ENCODE measurements at places on chromosomes 6 and 20. TPM values are rescaled to one million over a fixed set of nuclear protein-coding genes. Genes with fewer than 3 reads are reported as not detected.

The ZBTB2 gene
- polyA plus RNA-seq = 15.1 TPM

- DNase-seq = no peak
Observed at GRCh38 chr6:139925894-139926641, 551.6 kb upstream of the CITED2 start.

GRCh38 chr6:13357551-13358075 is 29.3 kb upstream of the TBC1D7 start:
- DNase-seq = no peak

The PREP gene
- 31.6 TPM for polyA plus RNA-seq

DNA sequence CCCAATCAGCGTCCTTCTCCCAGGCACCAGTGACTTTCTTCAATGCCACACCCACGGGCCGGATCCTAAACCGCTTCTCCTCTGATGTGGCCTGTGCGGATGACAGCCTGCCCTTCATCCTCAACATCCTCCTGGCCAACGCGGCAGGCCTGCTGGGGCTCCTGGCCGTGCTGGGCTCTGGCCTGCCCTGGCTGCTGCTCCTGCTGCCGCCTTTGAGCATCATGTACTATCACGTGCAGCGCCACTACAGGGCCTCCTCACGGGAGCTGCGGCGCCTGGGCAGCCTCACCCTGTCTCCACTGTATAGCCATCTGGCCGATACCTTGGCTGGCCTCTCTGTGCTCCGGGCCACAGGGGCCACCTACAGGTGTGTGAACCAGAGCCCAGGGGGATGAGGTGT is 9.8 kb downstream of the DLK2 start:
- DNase-seq = no peak

DNA sequence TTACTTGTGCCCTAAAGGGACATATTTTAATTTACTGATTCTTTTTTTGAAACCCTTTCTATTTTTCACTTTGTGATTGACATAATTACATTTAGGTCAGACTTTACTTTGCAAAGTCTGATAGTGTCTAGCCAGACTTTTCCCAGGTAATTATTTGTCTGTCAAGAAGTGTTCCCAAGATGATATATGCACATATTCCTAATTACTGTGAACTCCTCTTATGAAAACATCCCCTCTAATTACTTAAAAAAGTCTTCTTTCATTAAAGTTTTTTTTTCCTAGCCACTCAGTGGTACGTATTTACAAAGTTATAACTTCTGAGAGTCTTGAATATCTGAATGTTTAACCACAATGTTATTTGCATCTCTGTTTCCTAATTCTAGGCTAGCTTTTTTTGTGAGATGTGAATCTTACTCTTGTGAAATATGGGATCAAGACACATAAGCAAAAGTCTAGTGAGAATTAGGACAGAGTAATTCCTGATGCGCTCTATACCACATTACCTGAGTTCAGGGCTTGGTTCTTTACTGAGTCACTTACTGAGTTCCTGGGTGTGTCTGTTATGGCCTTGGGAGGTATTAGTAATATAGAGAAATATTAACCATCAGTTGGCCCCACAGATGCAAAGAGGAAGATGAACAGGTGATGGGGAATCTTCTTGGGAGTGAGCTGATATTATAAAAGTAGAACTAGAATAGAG is 27.9 kb downstream of the FAM83B start:
- DNase-seq = no peak

GRCh38 chr20:32470025-32470861 is 112.1 kb downstream of the ASXL1 start:
- no peak for DNase-seq

The TMC2 gene
- 0.30 TPM for polyA plus RNA-seq

The QKI gene
- polyA plus RNA-seq = 194 TPM

- no peak for DNase-seq
Observed at GRCh38 chr6:71199736-71200135, 88.9 kb upstream of the OGFRL1 start.

DNA sequence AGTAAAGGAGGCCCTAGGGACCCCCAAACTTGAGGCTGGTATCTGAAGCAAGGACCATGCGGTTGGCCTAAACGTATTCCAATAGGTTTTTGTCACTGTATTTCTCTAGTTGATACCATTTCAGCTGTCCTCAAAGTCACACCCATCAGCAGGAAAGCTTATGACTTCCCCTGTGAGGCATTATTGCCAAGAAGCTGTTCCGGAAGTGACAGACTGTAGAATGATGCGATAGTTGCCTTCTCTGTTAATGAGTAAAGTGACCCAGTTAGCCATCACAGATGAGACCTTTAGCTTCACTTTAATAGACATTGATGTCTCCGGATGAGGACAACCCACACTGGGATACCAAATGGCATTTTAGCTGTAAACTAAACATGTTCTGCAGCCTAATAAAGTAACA is 147.9 kb downstream of the RNGTT start:
- DNase-seq = no peak

The PRRT1 gene
- polyA plus RNA-seq = 3.7 TPM

The GABRR2 gene
- 0.93 TPM for polyA plus RNA-seq

The IRF4 gene
- 0.19 TPM for polyA plus RNA-seq

The LY6G5B gene
- polyA plus RNA-seq = 28.1 TPM

The MCM3 gene
- polyA plus RNA-seq = 130 TPM

DNA sequence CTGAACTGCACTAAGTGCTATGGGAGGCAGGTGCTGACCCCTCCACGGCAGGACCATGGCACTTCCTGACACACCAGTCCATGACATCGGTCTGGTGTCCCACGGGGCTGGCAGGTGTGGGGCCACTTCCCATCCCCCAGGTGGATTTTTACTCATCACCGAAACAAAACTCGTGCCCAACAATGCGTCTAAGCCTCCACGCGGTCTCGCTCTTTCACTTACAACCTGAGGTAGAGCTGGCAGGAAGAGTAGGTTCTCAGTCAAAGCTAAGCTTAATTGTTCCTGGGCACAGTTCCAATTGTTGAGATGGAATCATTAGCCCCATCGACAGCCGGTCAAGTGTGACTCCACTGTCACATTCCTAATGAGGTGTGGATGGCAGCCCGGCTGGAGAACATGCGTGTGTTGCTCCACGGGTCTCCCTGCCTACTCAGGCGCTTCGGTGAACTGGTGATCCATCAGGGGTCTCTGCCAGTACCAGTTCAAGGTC is 125.7 kb downstream of the SLC23A2 start:
- peak; percentile 40 for DNase-seq

The ZNF165 gene
- polyA plus RNA-seq = 4.3 TPM

DNA sequence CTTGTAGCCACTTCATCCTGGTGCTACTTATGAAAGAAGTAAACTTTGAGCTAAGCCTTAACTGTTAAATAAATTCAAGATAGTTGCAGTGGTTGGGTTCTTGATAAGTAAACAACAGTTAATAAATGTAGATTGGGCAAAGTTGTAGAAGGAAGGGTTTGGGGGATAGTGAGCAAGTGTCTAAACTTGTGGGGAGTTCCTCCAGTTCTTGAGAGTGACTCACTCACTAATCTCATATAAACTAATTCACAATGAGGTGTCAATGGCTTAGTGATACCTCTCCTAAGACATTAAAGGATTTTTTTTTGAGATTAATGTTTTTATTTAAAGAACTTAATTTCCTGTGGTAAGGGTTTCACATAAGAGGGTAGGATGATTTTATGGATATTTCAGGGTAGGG is 507.4 kb downstream of the BMP2 start:
- DNase-seq = no peak

DNA sequence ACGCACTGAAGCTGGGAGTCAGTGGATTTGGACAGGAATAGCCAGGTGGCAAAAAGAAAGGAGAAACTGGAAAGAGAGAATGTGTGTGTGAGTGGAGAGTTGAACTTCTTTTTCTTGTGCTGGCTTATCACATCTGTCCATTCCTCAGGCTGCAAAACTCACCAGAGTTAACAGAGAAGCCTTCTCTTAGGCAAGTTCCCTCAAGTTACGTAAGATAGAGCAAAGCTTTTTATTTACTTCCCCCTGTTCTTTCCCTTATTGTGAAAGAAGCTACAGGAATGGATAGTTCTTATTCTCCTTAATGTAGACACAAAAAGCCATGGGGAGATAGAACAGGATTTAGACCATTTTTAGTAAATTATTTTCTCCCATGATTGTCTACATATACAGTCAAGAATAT is 188.6 kb downstream of the BMP2 start:
- DNase-seq = no peak

The FLRT3 gene
- 128 TPM for polyA plus RNA-seq

GRCh38 chr6:127173156-127173940 is 54.9 kb downstream of the RSPO3 start:
- no peak for DNase-seq

DNA sequence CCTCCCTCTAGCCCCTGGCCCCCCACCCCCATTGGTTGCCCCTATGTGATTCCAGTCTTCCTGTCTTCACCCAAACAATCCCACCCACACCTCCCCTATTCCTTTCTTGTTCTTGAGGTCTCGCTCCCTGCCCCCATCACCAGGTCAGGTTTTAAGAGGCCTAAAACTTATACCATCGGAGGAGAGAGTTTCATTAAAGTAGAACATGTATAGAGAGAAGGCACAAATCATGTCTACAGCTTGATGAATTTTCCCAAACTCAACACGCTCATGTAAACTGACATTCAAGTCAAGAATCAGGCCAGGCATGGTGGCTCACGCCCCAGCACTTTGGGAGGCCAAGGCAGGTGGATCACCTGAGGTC is 44.5 kb downstream of the TGM2 start:
- DNase-seq = no peak

GRCh38 chr6:66866801-66867200 is 1159.8 kb upstream of the EYS start:
- DNase-seq = no peak

DNA sequence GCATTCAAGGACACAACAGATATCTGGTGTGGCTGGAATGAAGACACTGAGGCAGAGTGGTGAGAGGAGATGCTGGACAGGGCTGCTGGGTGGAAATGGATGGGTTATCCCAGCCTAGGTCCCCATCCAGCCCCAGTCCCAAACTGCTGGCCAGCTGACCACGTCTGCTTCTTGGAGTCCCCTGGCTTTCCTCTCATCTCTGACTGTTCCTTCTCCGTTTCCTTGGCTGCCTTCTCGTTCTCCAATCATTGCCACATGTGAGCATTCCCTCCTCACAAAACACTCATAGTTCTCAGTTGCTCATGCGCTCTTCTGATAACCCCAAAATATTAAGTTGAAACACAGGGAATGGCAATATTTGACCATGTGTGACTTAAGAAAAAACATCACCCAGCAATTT is 31.5 kb downstream of the MAFB start:
- no peak for DNase-seq

The METTL24 gene
- polyA plus RNA-seq = 14.8 TPM

- DNase-seq = no peak
Observed at GRCh38 chr6:6686748-6687601, 98.5 kb downstream of the LY86 start.

DNA sequence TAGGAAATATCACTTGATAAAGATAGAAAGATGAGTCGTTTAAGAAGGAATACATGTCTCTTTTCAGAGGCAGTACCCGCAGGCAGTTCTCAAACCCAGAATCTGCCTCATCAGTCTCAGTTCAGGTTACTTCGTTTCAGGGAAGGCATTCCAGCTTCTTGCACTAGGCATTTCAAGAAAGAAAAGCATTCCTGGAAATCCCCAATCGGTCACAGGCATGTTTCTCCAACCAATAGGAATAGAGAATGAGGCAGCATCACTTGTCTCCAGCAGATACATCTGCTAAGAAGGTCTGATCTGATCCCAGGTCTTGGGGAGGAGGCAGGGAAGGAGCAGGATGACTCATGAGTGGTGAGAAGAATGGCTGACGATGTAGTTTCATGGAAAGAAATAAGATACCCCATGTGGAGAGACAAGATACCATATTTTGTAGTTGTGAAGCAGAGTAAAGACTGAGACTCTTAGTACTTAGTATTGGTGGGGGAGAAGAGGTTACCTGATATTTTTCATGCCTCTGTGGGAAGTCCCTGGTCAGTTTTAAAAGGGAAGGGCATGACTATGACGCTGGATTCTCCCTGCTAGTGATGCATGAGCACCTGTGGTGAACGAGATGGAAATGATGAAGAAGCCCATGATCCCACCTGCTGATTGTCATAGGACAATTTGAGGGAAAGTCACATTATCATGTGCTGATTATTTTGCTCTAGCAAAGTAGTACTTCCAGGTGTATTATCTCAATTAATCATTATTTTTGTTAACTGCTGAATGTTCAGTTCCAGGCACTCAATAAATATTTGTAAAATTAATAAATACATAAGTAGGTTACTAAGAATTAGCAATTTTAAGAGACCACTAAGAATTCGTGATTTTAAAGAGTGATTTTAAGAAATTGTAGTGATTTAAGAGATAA is 20.3 kb upstream of the HLA-DRB1 start:
- DNase-seq = peak; percentile 80

DNA sequence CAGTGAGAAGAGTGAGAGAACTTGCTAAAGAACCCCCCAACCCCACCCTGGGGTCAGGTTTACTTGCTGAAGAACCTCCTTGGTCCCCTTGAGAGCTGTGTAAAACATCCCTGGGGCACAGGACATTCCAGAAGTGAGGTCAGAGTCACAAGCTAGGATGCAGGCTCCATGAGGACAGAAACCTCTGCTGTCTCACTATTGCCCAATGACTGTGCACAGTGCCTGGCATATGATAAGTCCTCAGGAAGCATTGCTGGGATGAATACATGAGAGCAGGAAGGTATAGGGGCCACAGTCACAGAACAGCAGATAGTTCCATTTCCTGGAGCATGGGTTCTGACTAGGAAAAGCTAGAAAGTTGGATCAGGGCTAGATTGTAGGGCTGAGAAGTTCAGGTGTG is 18.4 kb downstream of the NT5E start:
- no peak for DNase-seq

DNA sequence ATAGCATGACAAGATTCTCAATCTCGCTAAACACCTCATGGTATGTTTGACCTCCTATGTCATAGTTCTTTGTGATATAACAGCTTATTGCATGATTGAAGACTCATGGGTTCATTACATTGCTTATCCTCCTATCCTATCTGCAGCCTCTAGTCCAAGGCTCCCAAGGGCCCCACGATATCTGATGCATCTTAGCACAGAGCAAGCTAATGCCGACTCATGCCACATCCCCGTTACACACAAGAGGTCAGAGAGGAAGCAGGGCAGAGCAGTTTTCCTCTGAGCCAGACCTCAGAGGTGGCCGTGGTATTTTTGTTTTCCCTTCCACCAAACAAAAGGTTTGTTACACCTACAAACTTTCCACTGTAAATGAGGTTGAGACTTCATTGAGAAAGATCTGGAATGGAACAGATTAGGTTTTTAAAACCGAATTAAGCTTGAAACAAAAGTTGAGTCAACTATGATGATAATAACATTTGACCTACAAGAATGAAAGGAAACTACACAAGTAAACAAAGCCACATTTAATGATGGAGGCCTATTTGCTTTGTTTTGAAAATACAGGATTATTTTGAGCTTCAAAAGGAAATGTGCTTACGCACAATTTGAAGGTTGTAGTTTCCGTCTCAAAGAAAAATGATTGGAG is 133.9 kb upstream of the MYLIP start:
- no peak for DNase-seq

The SNX3 gene
- polyA plus RNA-seq = 188 TPM

DNA sequence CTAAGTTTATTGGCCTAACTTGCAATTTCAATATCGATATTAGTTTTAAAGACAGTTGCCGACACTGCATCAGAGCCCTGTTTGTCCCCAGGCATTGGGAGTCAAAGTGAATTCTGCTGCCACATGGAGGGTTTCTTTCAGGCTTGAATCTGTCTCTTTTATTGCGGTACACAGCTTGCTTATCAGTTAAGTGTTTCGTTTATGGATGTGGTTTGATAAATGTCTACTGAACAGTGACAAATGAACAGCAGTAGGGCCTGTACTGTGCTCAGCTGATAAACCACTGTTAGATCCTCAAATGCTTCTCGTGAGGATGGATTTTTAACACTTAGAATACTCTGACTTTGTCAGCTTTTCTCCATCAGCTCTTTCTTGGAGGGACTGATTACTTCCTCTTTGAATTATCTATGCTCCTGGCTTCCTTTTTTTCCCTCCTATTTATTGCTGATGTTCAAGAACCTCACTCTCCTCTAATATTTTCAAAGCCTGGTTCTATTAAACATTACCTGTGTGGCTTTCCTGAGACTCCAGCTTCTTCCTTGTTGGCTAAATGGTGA is 240.8 kb downstream of the PLCB1 start:
- no peak for DNase-seq

Data from left renal cortex interstitium (tissue), 4 donors.